Umbilical cord (tissue), 2 donors: ENCODE measurements at places on chromosomes 12 and 14. TPM values are rescaled to one million over a fixed set of nuclear protein-coding genes. Genes with fewer than 3 reads are reported as not detected.

Gene HOXC9
- 10.4 TPM for total RNA-seq

Gene TMEM260
- total RNA-seq, result 31.1 TPM

Gene NID2
- 42.4 TPM for total RNA-seq

Gene ZNF385A
- 14.9 TPM for total RNA-seq

Gene OR6S1
- total RNA-seq, result 1.4 TPM

Gene SLC5A8
- total RNA-seq, result 1.7 TPM

Gene NEUROD4
- total RNA-seq, result 3.4 TPM

Gene GARIN6
- 0.24 TPM for total RNA-seq

Gene PRR4
- total RNA-seq, result 3.9 TPM

Gene IL23A
- total RNA-seq, result 6.0 TPM

Gene KRT79
- not detected for total RNA-seq

Gene KRT71
- not detected for total RNA-seq

Gene IRF9
- 133 TPM for total RNA-seq

Gene MMP19
- 16.1 TPM for total RNA-seq

Gene BLTP3B
- total RNA-seq, result 104 TPM

Gene INHBC
- total RNA-seq, result not detected
